ENCODE measurements at places on chromosomes 4 and X.
A peak's percentile ranks its signal among the peaks of the same experiment; 100 is the strongest.

DNA sequence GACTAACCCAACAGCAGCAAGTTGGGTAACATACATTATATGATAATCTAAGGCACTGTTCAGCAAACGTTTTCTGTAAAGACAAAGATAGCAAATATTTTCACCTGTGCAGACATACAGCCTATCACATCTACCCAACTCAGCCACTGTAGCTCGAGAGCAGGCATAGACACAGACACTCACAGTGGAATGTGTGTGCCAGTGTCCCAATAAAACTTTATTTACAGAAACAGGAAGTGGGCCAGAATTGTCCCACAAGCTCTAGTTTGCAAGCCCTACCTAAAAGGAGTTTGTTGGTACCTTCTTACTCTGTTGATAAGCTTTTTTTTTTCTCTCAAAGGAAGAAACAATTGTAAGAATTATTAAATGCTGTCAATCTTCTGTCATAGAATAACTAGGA is 11.9 kb upstream of the FAM9A start:
- no peak for DNase-seq

DNA sequence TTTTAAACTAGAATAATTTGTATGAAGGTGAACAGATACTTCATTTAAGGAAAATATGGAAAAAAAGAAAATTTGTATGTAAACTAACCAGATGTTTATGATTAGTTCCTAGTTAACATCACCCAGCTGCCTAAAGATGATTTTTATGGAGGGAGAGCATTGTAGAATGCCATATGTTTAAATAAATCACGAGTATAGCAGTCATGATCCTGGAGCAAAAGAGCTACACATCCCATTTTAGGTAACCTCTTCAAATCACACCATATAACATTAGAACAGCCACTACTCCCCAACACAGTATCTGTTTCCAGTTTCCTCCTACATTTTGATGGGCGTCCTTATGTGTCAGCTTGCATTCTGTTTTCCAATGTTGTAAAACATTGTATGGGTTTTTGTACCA is 571.9 kb upstream of the FAM241A start:
- no peak for DNase-seq

DNA sequence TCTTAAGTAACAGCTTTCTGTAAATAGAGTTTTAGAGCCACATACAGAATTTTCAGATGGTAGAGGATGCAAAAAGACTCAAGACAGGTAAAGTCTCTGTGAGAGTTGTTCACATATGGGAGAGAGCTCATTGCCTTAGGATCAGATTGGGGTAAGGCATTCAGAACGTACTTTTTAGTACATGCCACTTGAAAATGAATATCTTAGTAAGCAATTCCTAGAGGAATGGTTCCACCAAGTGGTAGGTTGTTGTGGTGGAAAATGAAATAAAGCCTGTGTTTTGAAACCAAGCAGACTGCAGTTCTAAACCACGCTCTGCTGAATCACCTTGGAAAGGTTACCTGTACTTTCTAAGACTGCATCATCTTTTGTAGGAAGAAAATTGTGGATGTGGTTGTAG is 547.0 kb upstream of the LCORL start:
- DNase-seq, result no peak

- peak; percentile 3 for DNase-seq
Measured at GRCh38 chr4:78720994-78721677, 55.0 kb upstream of the BMP2K start.

GRCh38 chr4:99826016-99826415 is 9.4 kb downstream of the DAPP1 start:
- no peak for DNase-seq

GRCh38 chr4:169098054-169098497 is 88.0 kb upstream of the CBR4 start:
- DNase-seq, result no peak

DNA sequence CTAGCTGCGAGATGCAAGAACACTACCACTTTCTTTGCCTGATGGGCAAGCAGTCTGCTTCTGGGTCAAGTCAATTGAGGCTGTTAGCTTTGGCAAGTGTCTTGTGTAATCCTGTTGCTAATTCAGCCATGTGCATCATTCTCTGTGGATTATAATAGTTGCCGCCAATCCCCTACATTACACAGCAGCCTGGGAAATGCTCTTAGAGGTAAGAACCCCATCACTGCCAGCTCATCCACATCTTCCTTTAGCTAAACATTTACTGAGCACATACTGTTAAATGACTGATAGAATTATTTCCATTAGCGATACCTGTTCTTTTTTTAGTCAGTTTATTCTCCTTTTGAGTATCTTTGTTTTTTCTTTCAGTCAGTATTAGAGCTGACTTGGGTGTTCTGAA is 116.2 kb downstream of the CBR4 start:
- DNase-seq, result no peak

DNA sequence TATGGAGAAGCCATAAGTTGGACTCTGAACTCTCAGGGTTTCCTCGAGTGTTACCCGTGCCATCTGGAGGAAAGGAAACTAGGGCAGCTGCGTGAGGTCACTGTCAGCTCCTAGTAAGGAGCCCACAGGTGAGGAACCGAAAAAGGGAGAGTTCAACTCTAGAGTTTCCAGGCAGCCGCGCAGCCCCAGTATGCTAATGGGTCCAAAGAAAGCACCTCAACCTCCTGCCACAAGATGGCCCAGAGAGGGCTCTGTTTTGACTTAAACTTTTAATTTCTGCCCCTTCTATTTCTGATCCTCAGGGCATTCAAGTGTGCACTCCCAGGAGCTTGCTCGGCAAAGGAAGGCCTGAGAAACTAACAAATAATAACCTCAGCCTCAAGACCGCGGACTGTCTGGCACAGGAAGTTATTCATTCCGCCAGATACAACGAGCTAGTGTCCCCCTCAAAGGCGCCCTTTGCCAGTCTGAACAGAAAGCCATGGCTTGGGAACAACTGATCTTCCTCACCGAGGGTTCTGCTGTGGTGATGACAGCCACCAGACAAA is 13.9 kb downstream of the SCARB2 start:
- DNase-seq, result no peak

DNA sequence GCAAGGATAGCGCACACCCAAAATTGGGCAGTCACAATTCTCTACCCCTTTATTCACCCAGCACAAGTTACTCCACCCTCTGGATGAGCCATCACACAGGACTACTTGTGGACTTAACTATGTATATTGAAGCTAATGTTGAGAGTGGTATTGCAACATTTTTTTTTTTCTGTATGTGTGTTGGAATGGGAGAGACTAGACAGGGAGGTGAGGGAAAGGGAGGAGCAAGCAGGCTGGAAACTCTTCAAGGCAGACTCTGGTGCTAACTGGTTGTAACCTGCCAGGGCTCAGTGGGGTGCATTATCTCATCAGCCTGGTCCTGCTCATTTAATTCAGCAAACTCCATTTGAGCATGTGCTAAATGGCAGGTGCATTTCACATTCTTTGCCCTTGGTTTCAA is 18.4 kb upstream of the CWH43 start:
- no peak for DNase-seq

DNA sequence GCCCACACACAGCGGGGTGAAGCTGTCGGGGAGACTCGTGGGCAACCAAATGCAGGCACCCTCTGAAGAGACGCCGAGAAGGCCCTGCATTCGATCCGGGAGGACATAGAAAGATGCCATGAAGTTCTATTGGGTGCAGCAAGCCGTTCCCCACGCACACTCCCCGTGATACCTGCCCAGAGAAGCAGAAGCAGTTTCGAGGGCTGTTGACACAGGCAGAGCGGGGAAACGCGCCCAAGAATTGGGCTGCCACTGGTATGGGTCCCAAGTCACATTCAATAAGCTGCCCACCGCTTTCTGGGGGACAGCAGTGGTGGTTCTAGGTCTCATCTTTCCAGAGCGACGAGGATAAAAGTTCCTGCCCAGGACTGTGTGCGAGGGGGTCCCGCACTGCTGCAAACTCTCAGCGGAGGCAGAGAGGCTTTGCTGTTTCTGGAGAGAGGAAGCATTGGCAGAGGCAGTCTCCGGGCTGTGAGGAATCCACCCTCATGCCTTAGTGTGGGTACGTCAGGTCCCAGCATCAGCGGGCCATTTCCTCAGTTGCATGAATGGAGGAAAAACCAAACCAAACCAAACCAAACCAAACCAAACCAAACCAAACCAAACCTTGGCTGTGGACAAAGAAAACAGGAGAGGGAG is 10.1 kb downstream of the PITX2 start:
- DNase-seq, result no peak

DNA sequence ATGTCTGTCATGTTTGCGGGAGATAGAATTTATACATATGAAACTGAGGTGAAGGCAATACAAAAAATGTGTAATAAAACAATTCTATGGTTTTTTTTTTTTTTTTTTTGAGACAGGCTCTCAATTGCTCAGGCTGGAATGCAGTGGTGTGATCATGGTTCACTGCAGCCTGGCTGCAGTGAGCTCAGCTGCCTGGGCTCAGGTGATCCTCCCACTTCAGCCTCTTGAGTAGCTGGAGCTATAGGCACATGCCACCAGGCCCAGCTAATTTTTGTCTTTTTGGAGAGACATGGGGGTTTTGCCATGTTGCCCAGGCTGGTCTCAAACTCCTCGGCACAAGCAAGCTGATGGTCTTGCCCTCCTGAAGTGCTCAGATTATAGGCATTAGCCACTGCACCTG is 10.1 kb downstream of the RADX start:
- DNase-seq, result no peak

GRCh38 chr4:4330794-4331193 is 40.7 kb downstream of the ZBTB49 start:
- DNase-seq, result no peak

DNA sequence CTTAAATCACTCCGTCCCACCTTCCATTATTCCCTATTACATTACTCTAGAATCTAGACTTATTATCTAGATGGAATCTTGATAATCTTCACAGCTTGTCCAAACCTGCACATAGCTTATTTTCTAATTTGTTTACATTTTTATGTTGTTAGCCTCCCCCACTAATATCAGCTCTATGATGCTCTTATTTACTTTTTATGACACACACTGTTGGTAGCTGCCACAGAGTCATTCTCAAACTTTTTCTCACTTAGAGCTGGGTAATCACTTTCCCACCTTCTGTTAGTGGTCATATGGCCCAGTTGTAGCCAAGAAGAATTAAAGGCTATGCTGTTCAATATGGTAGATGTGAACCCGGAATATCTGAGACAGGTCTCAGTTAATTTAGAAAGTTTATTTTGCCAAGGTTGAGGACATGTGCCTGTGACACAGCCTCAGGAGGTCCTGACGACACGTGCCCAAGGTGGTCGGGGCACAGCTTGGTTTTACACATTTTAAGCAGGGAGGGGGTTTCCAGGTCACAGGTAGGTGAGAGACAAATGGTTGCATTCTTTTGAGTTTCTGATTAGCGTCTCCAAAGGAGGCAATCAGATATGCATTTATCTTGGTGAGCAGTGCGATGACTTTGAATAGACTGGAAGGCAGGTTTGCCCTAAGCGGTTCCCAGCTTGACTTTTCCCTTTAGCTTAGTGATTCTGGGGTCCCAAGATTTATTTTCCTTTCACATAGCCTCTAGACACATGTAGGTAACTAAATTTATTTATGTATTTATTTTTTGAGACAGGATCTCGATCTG is 7.0 kb upstream of the ADGRA3 start:
- no peak for DNase-seq

GRCh38 chr4:70741867-70742658 is 20.3 kb downstream of the RUFY3 start:
- DNase-seq, result no peak

DNA sequence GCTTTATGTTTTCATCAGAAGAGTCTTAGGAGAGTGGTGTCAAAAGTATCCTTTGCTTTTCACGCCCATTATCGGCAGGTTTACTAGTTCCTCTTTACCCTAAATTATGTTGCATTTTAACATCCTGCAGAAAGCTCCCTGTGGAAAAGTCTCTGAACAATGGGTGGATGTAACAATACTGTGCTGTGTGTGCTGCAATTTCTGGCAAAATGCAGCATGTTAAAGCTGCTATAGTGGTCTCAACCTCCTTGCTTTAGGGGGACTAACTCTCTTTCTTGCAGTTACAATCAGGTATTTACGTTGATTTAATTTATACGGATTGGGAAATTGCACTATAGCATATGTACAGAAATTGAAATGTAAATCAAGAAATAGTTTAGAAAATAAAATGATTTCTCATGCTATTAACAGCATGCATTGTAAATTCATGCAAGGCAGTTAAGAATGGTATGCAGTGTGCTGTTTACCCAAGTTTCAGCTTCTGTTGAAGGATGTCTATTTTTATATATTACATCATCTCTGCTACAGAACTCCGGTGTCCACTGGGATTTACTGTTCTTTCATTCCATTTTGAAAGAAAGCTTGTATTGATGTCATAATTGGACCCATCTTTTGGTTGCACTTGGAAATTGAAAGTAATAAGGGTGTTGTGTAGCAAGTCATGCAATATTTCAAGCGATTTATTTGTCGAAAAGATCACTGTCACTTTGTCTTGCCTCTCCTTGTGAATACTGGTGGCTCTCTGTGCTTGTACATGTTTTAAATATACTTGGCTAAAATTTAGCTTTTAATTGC is 145.7 kb downstream of the RAPGEF2 start:
- DNase-seq, result no peak

DNA sequence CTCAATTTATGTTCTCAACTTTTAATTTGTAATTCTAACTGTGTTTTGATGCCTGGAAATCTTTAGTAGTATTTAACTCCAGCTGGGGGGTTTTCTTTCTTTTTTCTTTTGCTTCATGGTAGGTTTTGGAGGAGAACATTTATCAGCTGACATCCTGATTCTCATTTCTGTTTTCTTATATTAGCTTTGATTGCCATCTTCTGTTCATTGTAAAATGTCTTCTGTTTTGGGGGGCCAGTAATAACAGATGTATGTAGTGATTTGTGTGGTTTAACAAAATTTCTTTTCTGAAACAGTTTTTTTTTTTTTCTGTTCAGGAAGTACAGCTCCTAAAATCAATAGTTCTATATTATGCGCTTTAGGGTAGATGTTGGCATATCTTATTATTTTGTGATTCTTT is 182.2 kb downstream of the GABRB1 start:
- DNase-seq, result no peak

GRCh38 chr4:137664046-137664387 is 131.7 kb upstream of the PCDH18 start:
- DNase-seq, result no peak

- DNase-seq, result no peak
Measured at GRCh38 chr4:19971829-19972228, 279.9 kb upstream of the SLIT2 start.

GRCh38 chr4:56426273-56426672 is 9.1 kb downstream of the PPAT start:
- no peak for DNase-seq

- no peak for DNase-seq
Measured at GRCh38 chr4:156961196-156962057, 10.2 kb downstream of the PDGFC start.

DNA sequence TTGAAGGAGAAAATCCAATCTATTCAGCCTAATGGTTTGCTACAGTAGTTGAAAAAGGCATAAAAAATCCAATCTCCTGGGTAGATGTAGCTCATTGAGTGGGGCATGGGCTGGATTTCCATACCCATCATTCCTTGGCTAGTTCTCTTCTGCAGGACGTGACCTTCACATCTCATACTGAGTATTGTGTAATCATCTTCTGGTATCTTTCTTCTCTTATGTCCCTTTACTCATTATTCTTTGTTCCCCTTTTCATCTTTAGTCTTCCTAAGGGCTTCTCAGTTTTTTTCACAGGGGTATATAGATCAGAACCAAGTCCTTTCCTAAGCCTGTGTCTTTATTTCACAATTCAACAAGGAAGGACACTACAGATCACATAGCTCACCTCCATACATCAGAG is 727.6 kb upstream of the MAGEB2 start:
- no peak for DNase-seq

- DNase-seq, result no peak
Measured at GRCh38 chr4:55753856-55754255, 65.7 kb upstream of the EXOC1L start.

All from CD4-positive, alpha-beta T cell treated with Interleukin-15 for 4 hours (primary cell).